ENCODE measurements at places on chromosomes 7 and 10.
A peak's percentile ranks its signal among the peaks of the same experiment; 100 is the strongest.

- no peak for DNase-seq
Measured at GRCh38 chr7:1124816-1125602, 35.0 kb downstream of the ZFAND2A start.

GRCh38 chr10:132540456-132540855, 2.9 kb downstream of the INPP5A start:
- DNase-seq = peak; percentile 63

- DNase-seq = no peak
Measured at GRCh38 chr7:30450240-30450982, 28.2 kb downstream of the NOD1 start.

DNA sequence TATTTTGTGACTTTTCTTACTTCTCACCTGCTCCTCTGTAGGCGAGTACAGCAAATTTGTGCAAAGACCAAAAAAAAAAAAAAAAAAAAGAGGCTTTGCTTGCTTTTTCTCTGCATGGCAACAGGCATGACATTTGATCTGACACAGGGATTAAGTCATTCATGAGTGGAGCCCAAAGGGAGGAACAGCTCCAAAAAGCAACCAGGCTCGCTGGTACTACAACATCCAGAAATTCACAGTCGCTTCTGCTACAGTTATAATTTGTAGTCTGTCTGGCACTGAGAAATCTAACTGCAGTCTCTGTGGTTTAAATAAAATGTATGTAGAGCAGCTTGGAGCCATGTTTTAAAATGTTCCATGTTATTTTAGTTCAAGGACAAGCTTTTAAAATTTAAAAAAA, 31.7 kb downstream of the MKX start:
- DNase-seq = no peak

DNA sequence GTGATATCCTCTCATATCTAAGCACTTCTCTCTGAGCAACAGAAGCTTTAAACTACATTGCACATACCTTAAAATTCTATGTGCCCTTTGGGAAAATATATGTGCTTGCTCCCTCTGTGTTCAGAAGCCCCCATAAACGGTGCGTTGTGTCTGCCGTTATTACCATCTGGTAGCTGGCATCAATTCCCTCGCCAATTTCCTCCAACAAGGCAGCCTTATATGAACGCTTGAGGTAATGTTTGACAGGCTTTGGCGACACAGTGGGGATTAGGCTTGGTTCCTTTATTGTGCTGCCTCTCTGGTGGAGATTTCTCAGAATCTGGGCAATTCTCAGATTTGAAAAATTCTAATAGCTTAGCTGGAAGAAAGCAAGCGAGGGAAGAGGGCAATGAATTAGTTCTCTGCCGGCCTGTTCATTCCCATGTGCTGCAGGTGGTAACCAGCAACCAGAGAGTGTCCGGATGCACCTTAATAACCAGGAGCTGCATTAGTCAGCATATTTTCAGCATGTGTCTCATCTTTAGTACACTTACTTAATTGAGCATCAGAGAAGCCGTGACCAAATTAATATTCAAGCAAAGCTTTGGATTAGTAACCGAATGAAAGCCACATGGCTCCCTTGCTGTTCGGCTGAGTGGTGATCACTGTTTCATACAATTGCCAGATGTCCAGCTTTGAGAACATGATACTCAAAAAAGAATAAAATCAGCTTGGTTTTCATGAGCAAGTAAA, 7.3 kb upstream of the PPP1R17 start:
- DNase-seq = no peak

- DNase-seq = no peak
Measured at GRCh38 chr7:5708271-5708670, 73.2 kb downstream of the RNF216 start.
